ENCODE measurements at places on chromosomes 3 and 15.

DNA sequence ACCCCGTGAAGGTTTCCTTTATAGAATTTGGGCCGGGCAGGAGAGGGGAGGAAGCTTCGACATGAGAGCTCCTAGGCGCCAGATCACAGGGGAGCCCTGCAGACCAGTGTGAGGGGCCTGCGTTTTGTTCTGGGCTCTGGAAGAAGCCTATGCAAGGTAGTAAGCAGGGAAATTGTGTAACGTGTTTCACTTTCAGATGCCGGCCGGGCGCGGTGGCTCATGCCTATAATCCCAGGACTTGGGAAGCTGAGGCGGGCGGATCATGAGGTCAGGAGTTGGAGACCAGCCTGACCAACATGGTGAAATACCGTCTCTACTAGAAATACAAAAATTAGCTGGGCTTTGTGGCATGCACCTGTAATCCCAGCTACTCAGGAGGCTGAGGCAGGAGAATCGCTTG is 65.2 kb downstream of the GABRG3 start:
- no peak for DNase-seq

- DNase-seq, result no peak
Observed at GRCh38 chr3:139676108-139676507, 1.7 kb downstream of the NMNAT3 start.

DNA sequence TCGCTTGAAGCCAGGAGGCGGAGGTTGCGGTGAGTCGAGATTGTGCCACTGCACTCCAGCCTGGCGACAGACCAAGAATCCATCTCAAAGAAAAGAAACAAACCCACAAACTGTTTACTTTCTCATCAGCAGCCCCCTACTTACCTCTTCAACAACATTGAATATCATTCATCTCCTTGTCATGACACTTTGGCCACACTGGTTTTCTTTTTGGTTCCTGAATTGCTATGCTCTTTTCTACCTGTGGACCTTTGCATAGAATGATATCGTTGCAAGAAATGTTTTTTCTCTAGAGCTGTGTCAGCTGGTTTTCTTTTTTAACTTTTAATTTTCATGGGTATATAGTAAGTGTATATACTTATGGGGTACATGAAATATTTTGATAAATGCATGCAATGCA is 82.4 kb downstream of the CD200 start:
- DNase-seq, result no peak

GRCh38 chr3:191378142-191378812 is 48.0 kb upstream of the UTS2B start:
- no peak for DNase-seq
